T-helper 17 cell (primary cell): ENCODE measurements at places on chromosomes 6 and 20. TPM values are rescaled to one million over a fixed set of nuclear protein-coding genes. Genes with fewer than 3 reads are reported as not detected.

The UCKL1 gene
- 42.5 TPM for total RNA-seq

The ISM1 gene
- total RNA-seq = 7.8 TPM

The MAS1 gene
- not detected for total RNA-seq

The HSPA1A gene
- total RNA-seq = 15.1 TPM

The TTLL9 gene
- not detected for total RNA-seq

The PANK2 gene
- total RNA-seq = 47.2 TPM

The CABLES2 gene
- 5.6 TPM for total RNA-seq
